HCT116 (cell line): ENCODE measurements at places on chromosomes 3 and 15.

DNA sequence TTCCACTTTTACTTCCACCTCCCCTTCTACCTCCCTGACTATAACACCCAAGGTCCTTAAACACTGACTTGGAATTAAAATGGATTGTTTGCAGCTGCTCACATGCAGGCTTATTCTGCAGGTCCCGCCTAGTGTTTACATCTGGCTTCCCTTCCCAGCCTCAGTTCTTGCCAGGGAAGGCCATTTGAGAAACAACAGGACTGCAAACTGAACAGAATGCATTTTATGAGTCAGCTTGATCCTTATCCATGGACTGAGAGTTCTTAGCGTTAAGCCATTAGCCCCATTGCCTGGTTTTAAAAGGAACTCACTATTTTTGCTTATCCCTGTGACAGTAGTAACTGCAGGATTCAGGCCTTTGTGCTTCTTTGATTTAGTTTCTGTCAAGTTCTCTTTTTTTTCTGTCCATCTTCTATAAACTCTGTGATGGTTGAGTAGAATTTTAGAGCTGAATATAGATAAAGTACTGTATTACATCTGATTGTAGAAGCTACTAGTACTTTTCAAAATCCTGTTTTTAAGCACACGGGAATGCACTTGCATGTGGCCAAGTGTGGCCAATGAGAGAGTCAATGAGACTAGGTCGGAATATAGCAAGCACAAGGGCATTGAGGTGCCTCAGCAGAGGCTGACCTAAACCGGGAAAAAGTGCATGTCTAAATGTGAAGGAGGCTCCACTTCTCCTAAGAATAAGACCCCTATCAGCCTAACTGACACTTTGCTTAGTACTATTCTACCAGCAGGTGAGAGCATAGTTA lies 106.4 kb downstream of the TUSC7 start:
- H3K4me3 ChIP-seq = no peak overlapping the region
- no peak overlapping the region for H3K27ac ChIP-seq
- DNase-seq = no peak
- no peaks in the 10 kb centered on the region for H3K4me1 ChIP-seq

- H3K36me3 ChIP-seq = no peaks in the 10 kb centered on the region
- no peak overlapping the region for H3K27ac ChIP-seq
- no peaks in the 10 kb centered on the region for H3K4me1 ChIP-seq
- no peak overlapping the region for H3K4me3 ChIP-seq
- DNase-seq = no peak
Measured at GRCh38 chr15:90512276-90512675, 17.4 kb upstream of the CRTC3 start.

DNA sequence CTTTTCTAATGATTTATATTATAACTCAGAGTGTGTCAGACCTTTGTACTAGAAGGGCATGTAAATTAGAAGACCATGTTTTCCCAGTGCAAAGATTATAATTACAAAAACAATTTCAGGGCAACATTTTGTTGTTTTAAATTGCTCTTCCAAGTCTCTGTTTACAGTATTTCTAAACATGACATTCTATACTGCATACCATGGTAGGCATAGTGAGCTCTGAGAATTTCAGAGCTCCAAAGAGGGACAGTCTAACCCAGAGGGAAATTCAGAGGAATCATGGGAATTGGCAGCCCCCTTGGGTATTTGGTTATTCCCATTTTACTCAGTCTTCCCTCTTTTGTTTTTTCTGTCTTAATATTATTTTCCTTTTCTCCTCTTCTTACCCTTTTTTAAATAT lies 361.5 kb upstream of the SEMA6D start:
- H3K27me3 ChIP-seq = no peaks in the 10 kb centered on the region
- DNase-seq = no peak
- H3K4me3 ChIP-seq = no peak overlapping the region
- H3K4me1 ChIP-seq = no peaks in the 10 kb centered on the region

- peaks cover 34% of the 10 kb centered on the region for H3K4me1 ChIP-seq
- DNase-seq = peak; percentile 33
- peak overlapping the region; percentile 58 for H3K4me3 ChIP-seq
- peak overlapping the region; percentile 87 for H3K27ac ChIP-seq
- H3K36me3 ChIP-seq = no peaks in the 10 kb centered on the region
- H3K27me3 ChIP-seq = no peaks in the 10 kb centered on the region
Measured at GRCh38 chr3:50226888-50227389, 9.1 kb upstream of the GNAI2 start.

- H3K27ac ChIP-seq = no peak overlapping the region
- no peaks in the 10 kb centered on the region for H3K27me3 ChIP-seq
- no peaks in the 10 kb centered on the region for H3K36me3 ChIP-seq
- DNase-seq = no peak
- no peak overlapping the region; the same call in 1 of the 2 replicates for H3K4me3 ChIP-seq
Measured at GRCh38 chr3:194138732-194139070, 2.8 kb downstream of the HES1 start.

DNA sequence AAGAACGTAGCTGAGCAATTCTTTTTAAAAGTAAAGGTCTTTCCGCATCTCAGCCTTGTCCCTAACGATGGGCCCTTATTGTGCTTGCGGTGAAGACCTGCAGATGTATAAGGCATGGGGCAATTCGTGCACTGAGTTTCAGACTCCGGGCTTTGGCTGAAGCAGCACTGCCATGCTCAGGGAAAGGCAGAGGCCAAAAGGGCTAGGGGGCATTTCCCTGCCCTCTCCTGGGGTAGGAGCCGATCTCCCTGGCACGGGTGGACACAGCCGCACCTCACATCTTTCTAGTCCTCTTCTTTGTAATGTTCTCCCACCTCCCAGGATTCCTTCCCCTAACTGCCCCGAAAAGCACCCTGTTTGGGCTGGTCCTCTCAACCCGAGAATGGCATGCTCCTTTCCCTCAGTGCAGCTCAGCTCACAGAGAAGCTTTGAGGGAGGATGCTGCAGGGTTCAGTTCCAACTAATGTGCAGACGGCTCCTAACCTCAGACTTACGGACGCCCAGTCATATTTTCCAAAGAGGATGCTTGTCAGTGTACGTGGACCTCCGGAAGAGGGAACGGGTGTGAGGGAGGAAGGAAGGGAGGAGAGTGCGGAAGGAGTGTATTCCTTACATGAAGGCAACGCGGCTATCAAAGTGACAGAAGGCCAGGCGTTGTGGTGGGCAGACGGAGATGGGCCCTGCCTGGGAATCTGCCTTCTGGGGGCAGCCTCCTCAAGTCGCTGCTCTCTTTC lies 61.2 kb downstream of the SYNM start:
- H3K4me3 ChIP-seq = no peak overlapping the region
- no peaks in the 10 kb centered on the region for H3K36me3 ChIP-seq
- H3K27me3 ChIP-seq = no peaks in the 10 kb centered on the region
- H3K4me1 ChIP-seq = no peaks in the 10 kb centered on the region
- DNase-seq = no peak

DNA sequence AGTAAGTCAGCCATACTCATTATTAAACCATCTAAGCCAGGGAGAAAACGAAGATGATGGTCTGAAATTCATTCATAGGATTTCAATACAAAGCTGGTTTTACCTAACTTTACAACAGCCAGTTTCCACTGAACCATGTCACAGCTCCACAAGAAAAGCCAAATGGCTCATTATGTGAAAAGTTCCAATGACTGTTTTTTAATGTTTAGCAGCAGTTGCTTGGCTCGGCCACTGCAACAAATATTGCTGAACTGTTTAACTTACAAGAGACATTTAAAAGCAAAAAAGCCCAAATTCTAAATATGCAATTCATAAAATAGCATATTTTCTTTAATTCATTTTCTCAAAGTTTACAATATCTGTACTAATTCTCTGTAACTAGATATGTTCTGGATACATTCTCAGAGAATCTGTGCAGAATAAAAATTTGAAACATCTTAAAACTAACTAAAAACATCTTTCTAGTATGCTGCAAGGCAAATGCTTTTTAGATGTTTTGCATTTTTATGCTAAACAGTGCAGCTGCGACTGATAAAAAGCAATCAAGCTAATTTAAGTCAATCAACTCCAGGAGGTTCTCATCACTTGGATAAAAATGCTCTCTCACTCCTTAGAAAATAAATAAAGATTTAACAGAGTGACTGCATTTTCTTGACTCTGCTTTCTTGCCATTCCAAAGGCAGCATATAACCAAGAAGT lies 356.5 kb downstream of the ERC2 start:
- H3K4me3 ChIP-seq = no peak overlapping the region
- H3K36me3 ChIP-seq = no peaks in the 10 kb centered on the region
- H3K27me3 ChIP-seq = no peaks in the 10 kb centered on the region
- no peaks in the 10 kb centered on the region for H3K4me1 ChIP-seq
- DNase-seq = no peak

- no peaks in the 10 kb centered on the region for H3K36me3 ChIP-seq
- peaks cover 12% of the 10 kb centered on the region for H3K4me1 ChIP-seq
- no peak overlapping the region for H3K4me3 ChIP-seq
- no peaks in the 10 kb centered on the region for H3K27me3 ChIP-seq
- no peak for DNase-seq
Measured at GRCh38 chr3:38332201-38332600, 14.4 kb upstream of the XYLB start.

- H3K4me1 ChIP-seq = peaks cover 13% of the 10 kb centered on the region
- H3K27me3 ChIP-seq = no peaks in the 10 kb centered on the region
- H3K4me3 ChIP-seq = no peak overlapping the region
- H3K36me3 ChIP-seq = no peaks in the 10 kb centered on the region
Measured at GRCh38 chr15:36643551-36643950, 64.1 kb downstream of the CDIN1 start.

DNA sequence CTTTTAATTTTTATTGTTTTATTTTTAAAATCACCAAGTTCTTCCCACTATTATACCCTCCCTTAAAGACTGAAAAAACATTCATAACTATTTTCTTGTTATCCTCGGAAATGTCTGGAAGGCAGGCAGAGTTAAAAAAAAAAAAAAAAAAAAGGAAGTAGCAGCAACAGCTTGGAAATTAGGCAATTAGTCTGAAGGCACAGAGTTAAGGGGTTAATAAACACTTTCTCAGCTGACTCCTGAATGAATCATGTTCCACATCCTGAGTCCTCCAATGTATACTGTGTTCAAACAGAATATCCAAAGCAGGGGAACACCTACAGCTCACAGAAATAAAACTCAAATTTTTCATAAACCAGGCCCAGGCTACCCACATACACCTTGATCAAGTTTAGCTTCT lies 5.8 kb downstream of the HEXA start:
- no peak overlapping the region for H3K27ac ChIP-seq
- no peaks in the 10 kb centered on the region for H3K27me3 ChIP-seq
- H3K4me3 ChIP-seq = no peak overlapping the region
- DNase-seq = no peak
- no peaks in the 10 kb centered on the region; the same call in 1 of the 2 replicates for H3K4me1 ChIP-seq
- H3K36me3 ChIP-seq = no peaks in the 10 kb centered on the region

DNA sequence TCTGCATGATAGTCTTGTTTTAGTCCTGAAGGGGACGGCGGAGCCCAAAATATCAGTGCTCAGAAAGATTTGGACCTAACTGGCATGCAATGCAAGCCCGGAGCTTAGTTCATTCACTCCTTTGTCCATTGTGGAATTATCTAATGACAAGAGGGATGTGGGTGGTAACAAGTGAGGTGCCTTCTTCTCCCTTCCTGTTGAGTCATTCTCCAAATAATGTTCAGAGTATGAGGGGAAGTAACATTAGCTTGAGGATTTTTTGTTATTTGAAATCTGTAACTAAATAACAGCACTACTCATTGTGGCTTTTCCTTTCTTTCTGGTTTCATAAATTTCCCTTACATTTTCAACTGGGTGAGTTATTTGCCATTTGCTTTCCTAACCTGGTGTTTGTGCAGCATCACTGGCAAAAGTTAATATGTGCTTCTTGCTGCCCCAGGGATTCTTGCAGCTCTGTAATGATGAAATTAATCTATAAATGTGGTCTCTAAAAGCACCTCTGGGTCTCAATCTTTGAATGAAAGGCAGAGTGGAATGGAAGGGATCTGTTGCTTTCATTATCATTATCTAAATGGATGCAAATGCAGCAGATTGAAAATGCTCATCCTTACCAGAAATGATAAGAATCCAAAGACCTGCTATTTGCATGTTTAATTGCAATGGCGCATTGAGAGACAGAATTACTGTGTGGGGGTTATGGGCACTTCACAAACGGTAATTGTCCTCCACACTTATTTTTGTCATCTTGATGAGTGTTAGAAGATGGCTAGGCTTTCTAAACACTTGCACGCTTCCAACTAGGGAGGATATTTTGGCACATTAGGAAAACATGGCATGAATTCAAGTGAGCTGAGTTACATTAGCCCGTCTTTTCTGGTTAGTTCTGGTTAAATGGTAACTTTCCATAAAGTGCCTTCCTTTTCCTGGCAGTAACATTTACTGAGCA lies 89.9 kb upstream of the MITF start:
- DNase-seq = no peak
- H3K36me3 ChIP-seq = no peaks in the 10 kb centered on the region
- H3K27me3 ChIP-seq = peaks cover 4% of the 10 kb centered on the region; the same call in 1 of the 2 replicates
- no peak overlapping the region for H3K4me3 ChIP-seq
- H3K4me1 ChIP-seq = no peaks in the 10 kb centered on the region

DNA sequence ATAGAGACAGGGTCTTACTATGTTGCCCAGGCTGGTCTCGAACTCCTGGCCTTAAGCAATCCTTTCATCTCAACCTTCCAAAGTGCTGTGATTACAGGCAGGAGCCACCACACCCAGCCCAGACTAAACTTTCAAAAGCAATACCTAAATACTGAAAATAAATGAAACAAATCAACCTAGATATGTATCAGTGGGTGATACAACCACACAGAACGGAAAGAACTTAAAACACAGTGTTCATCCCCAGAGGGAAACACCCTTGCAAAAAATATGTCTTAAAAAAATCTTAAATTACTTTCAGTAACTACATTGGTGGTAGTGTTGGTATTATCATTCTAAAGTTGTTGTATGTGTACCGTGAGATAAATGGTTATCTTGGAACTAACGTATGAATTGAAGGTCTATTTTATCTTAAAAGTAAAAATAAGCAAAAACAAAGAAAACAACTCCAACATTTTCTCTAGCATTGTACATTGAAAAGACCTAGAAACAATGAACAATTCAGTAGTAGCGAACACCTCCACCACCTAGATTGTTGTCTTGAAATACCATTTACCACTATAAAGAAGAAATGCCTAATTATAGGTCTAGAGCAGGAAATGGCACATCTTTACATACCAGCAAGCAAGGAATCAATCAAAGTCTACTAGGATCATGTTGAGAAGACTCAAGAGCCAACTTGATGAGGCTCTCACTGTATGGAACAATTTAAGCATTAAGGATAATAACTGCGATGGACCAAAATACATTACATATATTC lies 24.7 kb downstream of the SLTM start:
- H3K4me1 ChIP-seq = no peaks in the 10 kb centered on the region
- H3K36me3 ChIP-seq = peaks cover 26% of the 10 kb centered on the region
- H3K27ac ChIP-seq = no peak overlapping the region
- no peak overlapping the region for H3K4me3 ChIP-seq
- H3K27me3 ChIP-seq = no peaks in the 10 kb centered on the region
- no peak for DNase-seq

GRCh38 chr3:177251755-177252154 lies 54.5 kb upstream of the TBL1XR1 start:
- no peak for DNase-seq
- H3K36me3 ChIP-seq = no peaks in the 10 kb centered on the region
- no peak overlapping the region for H3K4me3 ChIP-seq
- no peaks in the 10 kb centered on the region for H3K4me1 ChIP-seq
- H3K27ac ChIP-seq = no peak overlapping the region
- H3K27me3 ChIP-seq = no peaks in the 10 kb centered on the region
